ENCODE measurements at places on chromosomes 3 and 15. TPM values are rescaled to one million over a fixed set of nuclear protein-coding genes. Genes with fewer than 3 reads are reported as not detected.

HGD gene
- total RNA-seq: 37.6 TPM

TUBGCP5 gene
- total RNA-seq: 7.5 TPM

CAV3 gene
- total RNA-seq: not detected

SPESP1 gene
- total RNA-seq: 5.9 TPM

Measured in colonic mucosa (tissue), 4 donors.